IPS DF 6.9 (cell line): ENCODE measurements at places on chromosomes 7 and 10.

- no peak for DNase-seq
Observed at GRCh38 chr10:80136134-80136571, 3.6 kb downstream of the PLAC9 start.

DNA sequence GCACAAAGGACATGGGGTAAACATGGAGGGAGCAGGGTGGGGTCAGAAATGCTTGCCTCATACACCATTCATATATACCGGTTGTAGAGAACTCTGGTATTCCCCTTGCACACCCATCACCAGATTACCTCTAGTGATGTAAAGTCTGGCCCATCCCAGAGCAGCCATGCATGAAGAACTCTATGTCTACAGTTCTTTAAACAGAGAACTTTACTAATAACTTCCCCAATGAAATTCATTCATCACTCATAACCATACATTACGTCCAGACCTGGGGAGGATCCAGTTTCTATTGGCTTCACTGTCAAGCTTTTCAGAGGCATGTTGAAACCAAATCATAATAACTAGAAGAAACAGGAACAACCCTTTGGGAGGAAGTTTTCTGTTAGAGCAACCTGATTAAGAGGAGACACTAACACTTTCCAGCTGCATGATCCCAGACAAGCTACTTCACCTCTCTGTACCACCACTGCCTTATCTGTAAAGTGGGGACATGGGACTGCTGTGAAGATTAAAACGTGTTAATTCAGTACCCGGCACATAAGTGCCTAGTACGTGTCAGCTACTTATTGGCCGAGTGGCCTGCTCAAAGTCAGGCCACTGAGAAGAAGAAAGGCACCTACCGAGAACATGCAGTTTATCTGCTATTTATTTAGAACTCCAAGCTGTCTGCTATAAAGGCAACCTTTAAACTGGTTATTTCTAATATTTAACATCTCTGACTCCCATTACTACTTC lies 59.7 kb downstream of the IGF2BP3 start:
- no peak for DNase-seq

DNA sequence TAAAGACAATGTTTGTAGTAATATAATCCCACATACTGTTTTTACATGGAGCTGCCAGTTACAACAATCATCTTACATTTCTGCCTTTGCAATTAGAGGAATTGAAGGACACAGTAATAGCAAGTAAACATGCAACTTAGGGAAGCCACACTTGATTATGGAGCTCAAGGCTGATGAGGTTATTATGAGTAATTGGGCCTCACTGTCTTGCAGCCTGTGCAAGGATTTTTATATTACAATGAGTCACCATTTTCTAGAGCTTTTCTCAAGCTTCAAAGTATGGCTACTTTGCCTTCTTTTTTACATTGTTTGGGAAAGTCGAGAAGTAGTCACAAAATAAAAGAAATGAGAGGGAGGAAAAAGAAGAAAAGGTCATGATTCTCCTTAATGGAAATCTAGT lies 226.4 kb downstream of the KIAA1217 start:
- no peak for DNase-seq

DNA sequence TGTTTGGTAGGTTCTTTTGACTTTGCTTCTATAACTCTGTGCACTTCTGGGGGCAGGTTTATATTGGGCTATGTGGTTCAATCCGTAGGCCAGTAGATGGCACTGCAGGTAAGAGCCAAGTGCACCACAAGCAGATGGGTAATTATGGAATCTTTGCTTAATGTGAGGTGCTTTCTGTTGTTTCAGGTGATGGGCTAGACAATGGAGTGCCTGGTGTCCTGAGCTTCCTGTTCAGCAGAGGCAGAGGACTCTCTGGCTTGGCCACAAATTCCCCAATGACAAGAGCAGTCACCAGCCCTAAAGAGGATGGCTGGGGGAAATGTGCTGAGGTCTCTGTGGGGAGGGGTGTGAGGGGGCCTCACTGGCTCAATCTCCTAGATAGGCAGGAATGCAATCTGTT lies 455.0 kb downstream of the CCSER2 start:
- peak; percentile 50 for DNase-seq

GRCh38 chr7:27842094-27842692 lies 102.2 kb downstream of the TAX1BP1 start:
- DNase-seq, result no peak

DNA sequence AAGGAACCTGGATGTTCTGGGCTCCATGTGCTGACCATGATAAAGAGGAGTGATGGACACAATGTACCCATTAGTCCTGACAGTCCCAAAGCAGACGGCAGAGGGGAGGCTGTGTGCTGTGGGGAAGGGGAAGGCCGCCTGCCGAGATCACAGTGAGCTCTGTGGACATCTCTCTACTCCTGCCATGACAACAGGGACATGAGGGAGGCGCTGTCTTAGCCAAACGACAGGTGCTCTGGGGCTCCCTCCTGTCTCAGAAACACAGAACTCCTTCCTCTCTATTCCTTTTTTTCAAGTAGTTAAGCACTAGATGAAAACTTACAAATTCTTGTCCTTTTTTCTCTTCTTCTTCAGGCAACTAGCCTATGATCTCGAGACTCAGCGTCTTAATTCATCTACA lies 113.1 kb downstream of the RNF32 start:
- no peak for DNase-seq

GRCh38 chr7:29285444-29285793 lies 90.8 kb downstream of the CHN2 start:
- no peak for DNase-seq
